Lung (tissue), 17 donors: ENCODE measurements at places on chromosomes 2 and 18.

- no peak for DNase-seq
Observed at GRCh38 chr18:42163321-42163720, 208.3 kb downstream of the PIK3C3 start.

GRCh38 chr2:68594041-68594440, 49.3 kb upstream of the PROKR1 start:
- no peak for DNase-seq

- DNase-seq: no peak
Observed at GRCh38 chr2:6054161-6054671, 362.0 kb downstream of the SOX11 start.

DNA sequence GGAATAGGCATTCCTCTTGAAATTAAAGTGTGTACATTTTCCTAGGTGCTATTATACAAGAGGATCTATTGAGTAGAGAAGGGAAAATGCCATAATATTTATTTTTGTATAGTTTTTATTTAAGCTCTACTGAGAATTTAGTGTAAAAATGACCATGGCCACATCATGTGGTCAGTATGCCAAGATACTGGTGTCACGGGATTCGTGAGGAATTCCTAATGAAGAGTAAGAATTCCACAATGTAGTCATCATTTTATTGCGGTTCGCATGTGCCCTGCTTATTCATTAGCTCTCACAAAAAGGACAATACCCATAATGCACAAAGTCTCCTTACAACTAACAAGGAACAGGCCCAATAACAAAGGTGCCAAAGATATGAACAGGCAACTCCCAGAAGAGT, 39.3 kb upstream of the PARD3B start:
- DNase-seq: no peak

- no peak for DNase-seq
Observed at GRCh38 chr2:234404957-234405356, 91.9 kb downstream of the ARL4C start.

DNA sequence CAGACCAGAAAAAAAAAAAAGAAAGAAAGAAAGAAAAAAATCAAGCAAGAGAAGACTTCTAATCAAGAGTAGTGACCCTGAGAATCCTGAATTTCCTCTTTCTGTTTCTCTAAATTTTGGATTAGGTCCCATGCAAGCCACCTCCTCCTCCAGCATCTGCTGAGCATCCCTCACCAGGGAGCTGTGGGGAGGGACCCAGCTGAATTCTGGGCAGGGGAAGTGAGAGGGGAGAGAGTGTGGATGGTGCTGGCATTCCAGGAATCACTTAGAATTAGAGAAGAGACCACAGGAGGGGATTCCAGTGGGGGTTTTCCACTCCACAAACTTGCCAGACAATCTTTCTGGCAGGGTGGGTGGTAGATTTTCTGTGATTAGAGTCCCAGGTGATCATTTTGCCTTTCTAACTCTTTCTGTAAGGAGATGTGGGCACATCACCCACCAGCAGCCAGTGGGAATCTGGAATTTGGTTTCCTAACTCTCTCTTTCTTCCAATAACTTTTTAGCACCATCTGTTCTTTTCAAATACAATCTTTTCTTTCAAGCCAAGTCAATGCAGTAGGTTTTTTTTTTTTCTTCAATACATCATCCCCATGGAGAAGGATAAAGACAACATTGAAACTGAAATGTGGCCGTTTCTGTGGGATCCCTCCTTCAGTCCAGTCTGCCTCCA, 279.2 kb downstream of the CLIP4 start:
- DNase-seq: no peak

- no peak for DNase-seq
Observed at GRCh38 chr18:57197261-57197660, 50.4 kb downstream of the BOD1L2 start.

- DNase-seq: peak; percentile 71
Observed at GRCh38 chr18:57789090-57789489, 14.0 kb downstream of the ATP8B1 start.

DNA sequence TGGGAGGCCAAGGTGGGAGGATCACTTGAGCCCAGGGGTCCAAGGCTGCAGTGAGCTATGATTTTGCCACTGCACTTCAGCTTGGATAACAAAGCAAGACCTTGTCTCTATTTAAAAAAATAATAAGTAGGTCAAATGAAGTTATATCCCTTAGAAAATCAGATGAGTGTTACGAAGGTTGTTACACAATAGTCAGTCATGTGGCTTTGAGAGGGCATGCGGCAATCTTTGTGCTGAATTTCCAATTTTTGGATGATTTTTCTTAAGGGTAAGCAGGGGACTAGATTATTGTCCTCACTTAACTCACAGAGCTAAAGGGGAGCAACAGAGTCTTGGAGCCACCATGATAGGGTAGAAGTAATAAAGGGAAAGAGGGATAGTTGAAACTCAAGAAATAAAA, 71.8 kb downstream of the B3GNT2 start:
- no peak for DNase-seq

- no peak for DNase-seq
Observed at GRCh38 chr2:200650195-200650594, 64.4 kb downstream of the AOX1 start.

DNA sequence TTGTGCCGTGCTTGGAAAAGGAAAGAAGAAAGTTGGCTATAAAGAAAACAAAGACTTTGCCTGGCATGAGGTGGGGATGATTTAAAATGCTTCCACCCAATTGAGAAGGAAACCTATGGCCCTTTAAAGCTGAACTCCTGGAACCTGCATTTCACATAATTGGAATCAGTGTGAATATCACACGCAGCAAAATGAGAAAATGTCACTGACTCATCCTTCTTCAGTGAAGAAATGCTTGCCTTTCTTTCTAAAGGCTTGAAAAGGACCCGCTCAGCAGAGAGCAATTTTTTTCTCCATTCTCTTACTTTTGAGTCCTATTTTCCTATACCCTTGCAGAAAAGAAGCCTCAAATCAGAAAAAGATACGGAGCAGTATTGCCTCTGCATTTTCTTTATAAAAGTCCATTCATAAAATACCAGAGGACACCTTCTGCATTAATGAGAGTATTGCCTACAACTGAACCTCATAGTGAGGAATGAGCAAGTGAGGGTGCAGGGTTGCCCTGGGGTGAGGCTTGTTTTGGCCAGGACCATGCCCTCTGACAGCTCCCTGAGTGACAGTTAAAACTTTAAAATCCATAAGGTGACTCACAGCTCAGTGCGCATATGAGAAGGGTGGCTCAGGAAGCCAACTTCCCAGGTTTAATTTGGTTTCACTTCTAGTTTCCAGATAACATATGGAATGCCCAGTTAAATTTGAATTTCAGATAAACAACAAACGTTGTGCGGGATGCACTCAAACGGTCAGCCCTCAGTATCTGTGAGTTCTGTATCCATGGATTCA, 191.9 kb upstream of the GYPC start:
- no peak for DNase-seq

DNA sequence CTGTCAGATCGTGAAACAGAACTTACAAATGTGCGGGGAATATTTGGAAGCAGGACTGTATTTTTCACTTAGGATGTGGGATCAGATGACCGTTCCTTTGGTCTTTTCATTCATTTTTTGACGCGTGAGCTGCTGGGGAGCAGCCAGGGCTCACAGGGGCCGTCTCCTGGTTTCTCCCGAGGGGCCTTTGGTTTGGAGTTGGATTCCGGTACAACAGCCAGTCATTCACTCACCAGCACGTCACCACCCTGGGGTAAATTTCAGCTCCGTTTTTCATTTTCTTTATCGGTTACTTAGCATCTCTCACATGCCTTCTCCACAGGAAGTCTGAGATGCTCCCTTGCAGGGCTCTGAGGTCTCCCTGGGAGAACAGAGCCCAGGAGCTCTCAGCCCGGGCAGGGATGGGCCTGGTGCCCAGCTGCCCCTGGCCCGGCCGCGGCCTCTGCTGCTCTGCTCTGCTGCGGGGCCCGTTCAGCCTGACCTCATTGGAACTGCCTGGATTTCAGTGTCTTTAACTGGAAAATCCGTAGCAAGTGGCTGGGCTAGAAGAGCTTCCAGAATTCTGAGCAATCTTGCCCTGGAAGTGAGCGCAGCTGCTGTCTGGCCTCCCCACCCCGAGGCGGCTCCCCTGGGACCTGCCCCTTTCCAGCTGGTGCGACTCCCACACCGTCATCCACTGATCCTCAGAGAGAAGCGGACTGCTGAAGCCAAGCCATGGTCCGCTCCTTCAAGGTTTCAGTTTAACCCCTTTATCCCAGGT, 335.6 kb downstream of the EIPR1 start:
- DNase-seq: no peak

DNA sequence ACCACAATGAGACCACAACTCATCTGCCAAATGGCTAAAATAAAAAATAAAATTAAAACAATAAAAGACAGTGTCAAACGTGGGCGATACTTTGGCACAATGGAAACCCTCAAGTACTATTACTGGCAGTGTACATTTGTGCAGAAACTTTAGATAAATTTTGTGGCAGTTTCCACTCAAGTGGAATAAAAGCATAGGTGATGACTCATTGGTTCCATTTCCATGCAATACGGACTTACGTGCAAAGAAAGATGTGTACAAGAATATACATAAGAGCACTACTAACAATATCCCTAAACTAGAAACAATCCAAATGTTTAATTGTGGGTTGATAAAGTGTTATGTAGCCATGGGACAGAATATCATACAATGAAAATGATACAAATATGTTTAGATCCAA, 259.0 kb upstream of the HNMT start:
- no peak for DNase-seq

- DNase-seq: no peak
Observed at GRCh38 chr2:7867867-7868266, 814.0 kb upstream of the ID2 start.

DNA sequence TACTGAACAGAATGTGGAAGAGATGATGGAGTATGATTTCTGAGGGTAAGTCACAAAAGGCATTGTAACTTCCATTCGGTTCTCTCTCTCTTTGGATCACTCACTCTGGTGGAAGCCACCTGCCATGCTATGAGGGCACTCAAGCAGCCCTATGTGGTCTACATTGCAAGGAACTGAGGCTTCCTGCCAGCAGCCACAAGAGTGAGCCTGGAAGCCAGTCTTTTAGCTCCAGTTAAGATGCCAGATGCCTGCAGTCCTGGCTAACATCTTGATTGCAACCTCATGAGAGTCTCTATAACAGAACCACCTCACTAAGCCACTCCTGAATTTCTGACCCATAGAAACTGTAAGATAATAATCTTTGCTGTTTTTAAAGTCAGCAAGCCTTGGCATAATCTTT, 935.7 kb downstream of the LRP1B start:
- no peak for DNase-seq
